ENCODE measurements at places on chromosomes 13 and 19. TPM values are rescaled to one million over a fixed set of nuclear protein-coding genes. Genes with fewer than 3 reads are reported as not detected.

The CEACAM18 gene
- polyA plus RNA-seq, result not detected

The MYADM gene
- polyA plus RNA-seq, result 4.5 TPM

The MZT1 gene
- polyA plus RNA-seq, result 38.5 TPM

The CRB3 gene
- 0.43 TPM for polyA plus RNA-seq

The TRPC4 gene
- 10.0 TPM for polyA plus RNA-seq

The MYO16 gene
- polyA plus RNA-seq, result 2.5 TPM

The LENG9 gene
- polyA plus RNA-seq, result 0.82 TPM

The ZNF737 gene
- polyA plus RNA-seq, result 81.2 TPM

The SYCN gene
- not detected for polyA plus RNA-seq

The RNF17 gene
- polyA plus RNA-seq, result not detected

The TMEM143 gene
- 11.7 TPM for polyA plus RNA-seq
